ENCODE measurements at places on chromosomes 12 and 14.

GRCh38 chr12:23450810-23451209 is 498.7 kb downstream of the SOX5 start:
- no peak for DNase-seq

DNA sequence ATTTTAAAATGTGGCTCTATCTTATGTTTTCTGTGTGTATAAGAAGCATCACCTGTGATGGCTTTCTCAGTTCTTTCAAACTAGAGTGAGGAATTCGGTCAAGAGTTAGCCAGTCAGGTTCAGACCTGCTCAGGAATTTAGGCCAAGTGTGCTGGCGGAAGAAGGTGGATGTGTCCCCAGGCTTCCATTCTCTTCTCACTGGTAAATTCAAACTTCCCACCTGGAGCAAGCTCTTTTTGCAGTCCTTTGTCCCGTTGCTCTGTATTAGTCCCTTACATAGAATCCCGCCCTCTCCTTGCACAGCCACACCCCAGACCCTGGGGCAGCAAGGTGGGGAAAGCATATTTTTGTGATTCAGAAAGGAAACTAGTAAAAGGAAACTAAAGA is 124.7 kb upstream of the PWP1 start:
- DNase-seq: no peak

DNA sequence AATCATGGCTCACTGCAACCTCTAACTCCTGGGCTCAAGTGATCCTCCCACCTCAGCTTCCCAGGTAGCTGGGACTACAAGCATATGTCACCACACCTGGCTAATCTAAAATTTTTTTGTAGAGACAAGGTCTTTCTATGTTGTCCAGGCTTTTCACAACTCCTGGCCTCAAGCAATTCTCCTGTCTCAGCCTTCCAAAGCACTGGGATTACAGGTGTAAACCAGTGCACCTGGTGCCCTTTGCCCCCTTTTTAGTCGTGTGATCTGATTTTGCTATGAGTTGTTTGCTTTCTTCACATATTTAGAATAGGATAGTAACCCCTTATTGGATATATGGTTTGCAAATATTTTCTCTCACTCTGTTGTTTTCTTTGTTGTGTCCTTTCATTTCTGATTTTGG is 1.7 kb upstream of the RAD52 start:
- no peak for DNase-seq

- no peak for DNase-seq
Observed at GRCh38 chr14:96538990-96539317, 36.8 kb downstream of the PAPOLA start.

DNA sequence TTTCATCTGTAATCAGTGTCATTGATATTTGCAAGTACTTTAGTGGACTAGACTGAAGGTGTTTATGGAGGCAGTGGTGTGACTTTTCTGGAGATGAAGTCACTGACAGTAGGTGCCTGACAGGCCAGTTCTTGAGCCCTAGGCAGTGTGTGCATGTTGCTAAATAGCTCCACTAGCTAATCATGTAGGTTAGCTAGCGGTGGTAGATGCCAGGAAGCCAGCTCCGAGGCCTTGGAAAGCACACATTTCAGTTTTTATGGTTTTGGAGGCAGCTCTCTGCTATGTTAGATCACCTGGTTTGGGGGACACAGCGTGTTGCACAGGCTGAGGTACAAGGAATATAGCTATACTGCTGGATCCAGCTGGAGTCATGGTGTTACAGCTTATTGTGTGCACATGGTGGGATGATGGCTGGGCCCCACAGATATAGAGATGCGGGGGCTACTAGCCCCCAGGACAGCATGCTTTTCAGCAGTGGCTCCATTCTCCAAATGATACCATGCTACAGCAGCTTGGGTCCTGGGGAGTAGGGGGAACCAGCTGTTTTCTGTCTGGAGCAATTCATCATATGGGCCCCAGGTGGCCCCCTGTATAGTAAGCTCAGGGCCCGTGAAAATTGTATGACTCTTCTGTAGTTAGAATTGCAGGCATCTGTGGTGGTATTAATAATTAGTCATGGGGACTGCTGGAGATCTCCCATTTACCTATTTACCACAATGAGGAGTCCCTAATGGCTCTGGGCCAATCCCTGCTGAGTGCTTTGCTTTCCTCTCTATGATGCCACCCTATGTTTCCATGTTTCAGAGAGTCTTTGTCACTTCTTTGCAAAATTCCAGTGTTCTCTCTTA is 367.2 kb upstream of the LMO3 start:
- no peak for DNase-seq

DNA sequence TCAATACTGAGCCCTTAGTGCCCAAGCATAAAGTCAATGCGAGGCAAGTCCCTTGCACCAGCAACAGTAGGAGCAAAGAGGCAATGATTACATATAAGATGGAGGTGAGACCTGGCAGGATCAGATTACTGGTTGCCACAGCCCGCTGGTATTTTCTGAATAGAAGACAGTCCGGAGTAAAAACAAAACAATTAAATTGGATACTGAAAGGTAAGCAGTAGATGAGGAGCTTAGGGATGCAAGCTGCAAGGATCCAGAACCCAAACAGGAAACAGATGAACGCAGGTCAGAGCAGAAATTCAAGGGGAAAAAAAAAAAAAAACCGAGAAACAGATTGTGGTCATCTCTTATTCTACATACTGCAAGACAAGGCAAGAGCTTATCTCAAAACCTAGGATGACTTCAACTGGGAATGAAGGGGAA is 119.6 kb downstream of the MED13L start:
- DNase-seq: no peak

DNA sequence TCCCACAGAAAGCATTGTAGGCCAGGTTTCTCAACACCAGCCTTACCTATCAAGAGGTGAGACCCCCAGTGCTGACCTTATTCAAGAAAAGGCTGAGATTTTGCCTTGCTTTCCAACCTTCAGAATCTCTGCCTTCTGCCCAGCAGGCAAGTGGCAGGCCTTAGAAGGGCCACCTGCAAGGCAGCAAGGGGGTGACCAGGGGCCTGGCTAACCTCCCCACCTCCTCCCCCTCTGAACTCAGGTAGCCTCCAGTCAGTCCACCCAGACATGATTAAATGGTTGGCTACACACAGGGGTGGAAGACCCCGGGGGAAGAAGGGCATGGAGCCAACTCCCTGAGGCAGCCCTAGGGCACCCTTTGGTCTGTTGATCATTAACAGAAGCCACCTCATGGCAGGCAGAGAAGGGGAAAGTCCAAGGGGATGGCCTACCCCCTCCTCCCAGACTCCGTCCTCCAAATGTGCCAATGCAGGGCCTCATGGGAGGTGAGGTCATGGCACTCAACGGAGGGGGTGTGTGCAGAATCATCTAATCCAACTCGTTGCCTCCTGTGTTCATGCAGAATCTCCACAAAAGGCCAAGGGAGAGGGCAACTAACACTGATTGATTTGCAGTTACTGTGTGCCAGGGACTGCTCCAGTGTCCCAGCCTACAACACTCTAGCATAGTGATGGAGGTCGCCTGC is 8.5 kb downstream of the ZFP36L1 start:
- DNase-seq: no peak

GRCh38 chr12:48311313-48311712 is 39.4 kb downstream of the ZNF641 start:
- DNase-seq: no peak

GRCh38 chr14:65035049-65035448 is 48.4 kb downstream of the FNTB start:
- DNase-seq: peak; percentile 53

DNA sequence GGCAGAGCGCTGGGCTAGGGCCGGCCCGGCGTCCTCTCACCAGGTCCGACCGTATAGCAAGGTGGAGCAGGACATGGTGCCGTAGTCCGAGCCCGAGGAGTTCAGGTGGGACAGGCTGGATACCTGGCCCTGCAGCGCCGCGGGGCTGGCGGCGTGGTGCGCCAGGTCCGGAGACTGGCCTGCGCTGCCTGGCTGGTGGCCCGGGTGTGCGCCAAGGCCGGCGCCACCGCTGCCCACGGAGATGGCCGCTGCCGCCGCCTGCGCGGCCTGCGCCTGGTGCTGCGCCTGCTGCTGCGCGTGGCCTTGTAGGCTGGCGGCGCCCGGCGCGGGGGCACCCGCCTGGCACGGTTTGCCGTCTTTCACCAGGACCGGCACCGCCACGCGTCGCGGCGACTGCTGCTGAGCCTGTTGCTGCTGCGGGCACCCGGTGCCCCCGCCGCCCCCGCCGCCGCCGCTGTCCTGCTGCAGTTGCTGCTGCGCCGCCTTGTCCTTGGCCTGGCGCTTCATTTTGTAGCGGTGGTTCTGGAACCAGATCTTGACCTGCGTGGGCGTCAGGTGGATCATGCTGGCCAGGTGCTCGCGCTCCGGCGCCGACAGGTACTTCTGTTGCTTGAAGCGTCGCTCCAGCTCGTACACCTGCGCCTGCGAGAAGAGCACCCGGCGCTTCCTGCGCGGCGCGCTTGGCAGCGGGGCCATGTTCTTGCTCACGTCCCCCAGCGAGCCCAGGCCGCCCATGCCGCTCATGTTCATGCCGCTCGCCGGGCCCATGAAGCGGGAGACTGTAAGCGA is 2.6 kb downstream of the NKX2-1 start:
- DNase-seq: no peak

GRCh38 chr12:121925358-121925695 is 6.9 kb downstream of the CFAP251 start:
- no peak for DNase-seq

DNA sequence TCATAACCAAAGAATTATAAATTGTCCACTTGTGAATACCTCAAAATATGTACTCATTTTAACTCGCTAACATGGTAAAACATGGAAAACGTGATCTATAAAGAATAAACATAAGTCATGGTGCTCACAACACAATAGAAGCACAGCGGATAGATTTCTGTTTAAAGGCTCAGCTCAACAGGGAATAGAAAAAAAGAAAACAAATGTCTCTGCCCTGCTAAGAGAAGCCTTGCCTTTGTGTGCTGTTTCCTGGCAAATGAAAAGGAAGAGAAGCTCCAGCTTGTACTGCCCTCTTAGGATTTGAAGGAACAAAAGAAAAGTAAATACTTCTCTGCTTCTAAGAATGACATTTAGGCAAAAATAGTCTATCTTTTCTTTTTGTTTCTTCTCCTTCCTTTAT is 121.0 kb upstream of the KRR1 start:
- no peak for DNase-seq

DNA sequence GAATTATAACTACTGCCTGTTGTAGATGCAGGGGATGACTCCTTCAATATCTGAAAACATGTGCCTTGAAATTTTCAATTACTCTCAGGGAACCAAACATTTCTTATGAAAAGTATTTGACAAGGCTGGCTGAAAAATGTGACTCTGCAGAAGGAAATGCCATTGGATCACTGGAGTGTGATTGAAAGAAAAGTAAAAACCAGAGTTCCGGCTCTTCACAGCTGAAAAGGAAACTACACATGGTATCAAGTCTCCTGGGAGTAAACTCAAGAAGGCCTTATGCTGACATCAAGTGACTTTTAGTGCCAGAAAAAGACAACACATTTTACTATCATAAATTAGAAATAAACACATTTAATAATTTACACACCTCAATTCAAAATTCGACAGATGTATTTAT is 693.0 kb downstream of the LRFN5 start:
- DNase-seq: no peak

All from neural crest cell (in vitro differentiated cells).